Activated CD4-positive, alpha-beta T cell treated with anti-CD3 and anti-CD28 coated beads, Interleukin-2, Interleukin-4, amounts not matched to agents 100 ng/mL and 50 ng/mL, durations not matched to agents 16 hours and 8 hours (primary cell): ENCODE measurements at places on chromosomes 2 and 18.

DNA sequence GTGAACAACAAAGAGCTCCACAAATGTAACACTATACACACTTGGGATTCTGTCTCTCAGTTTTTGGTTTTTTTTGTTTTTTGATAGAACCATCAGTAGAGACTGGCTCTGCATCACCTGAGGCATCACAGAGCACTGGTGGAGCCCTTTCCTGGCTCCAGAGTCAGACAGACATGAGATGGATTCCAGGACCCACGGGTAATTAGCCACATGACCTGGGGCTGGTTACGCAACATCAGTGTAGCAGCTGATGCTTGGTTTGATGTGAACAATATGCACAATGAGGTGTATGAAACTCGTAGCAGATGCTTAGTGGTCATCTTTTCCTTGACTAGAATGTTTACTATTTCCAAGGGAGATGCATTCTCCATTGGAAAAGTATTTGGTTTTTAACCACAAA is 40.7 kb downstream of the CMPK2 start:
- DNase-seq: no peak

DNA sequence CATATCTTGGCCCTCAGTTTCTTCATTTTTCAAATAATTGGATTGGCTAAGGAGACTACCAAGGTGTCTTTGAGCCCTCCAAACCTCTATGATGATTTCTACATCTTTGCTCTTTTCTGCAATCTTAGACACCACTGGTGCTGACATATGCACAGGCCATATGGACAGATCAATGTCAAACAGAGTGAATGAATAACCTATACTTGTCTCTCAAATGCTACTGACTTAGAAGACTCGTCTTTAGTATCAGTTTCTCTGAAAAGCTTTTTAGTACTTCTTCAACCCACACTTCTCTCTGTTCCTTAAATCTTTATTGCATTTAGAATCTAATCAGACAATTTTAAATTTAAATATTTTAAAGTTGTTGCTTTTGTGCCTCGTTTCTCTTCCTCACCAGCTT is 258.2 kb downstream of the LTBP1 start:
- no peak for DNase-seq

GRCh38 chr2:13005761-13006335 is 289.1 kb downstream of the TRIB2 start:
- DNase-seq: no peak

DNA sequence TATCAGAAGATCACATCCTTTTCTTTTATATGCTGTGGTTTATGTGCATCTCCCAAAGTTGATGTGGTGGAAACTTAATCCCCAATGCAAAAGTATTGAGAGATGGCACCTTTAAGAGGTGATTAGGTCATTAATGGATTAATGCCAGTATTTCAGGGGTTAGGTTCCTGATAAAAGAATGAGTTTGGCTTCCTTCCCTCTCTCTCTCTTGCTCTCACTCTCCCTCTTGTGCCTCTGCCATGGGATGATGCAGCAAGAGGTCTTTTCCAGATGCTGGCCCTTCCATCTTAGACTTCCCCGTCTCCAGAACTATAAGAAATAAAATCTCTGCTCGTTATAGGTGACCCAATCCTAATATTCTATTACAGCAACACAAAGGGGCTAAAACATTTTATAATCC is 85.0 kb downstream of the TTC27 start:
- no peak for DNase-seq

- DNase-seq: no peak
Measured at GRCh38 chr2:230335864-230336506, 9.0 kb downstream of the SP140L start.

GRCh38 chr2:181984814-181985631 is 630 bp upstream of the PPP1R1C start:
- no peak for DNase-seq

- DNase-seq: no peak
Measured at GRCh38 chr18:3162181-3162580, 57.6 kb downstream of the MYOM1 start.

DNA sequence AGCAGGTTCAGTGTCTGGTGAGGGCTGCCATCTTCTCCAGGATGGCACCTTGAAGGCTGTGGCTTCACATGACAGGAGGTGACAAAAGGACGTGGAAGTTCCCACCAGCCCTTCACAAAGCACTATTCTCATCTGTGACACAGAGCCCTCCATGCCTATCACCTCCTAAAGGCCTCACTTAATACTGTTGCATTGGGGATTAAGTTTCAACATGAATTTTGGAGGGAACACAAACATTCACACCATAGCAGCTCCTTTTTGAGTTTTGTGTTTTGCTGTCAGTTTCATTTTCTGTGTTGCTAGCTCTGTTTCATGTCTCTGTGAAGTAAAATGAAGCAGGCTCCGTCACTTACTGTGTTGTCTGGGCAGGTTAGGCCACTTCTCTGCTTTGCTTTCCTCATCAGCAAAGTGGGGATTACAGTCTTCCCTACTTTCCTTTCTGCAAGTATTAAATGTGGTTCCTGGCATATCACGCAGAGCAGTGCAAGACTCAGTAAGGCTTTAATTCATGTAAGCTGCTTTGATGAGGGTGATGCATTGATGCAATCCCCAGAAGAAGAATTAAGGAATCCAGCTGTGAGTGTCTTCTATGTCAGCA is 31.6 kb downstream of the LIMS1 start:
- DNase-seq: peak; percentile 38

DNA sequence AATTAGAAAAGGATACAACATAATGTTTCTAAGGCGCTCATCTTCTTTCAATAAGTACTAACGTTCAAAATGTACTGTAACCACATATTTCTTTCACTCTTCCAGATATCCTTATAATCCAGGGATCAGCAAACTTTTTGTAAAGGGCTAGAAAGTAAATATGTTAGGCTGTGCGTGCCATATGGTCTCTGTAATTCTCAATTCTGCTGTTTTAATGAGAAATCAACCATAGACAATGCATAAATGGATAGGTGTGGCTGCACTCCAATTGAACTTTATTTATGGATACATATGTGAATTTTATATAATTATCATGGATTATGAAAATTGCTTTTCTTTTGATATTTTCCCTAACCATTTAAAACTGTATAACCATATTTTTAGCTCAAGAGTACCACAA is 459.4 kb downstream of the EPHA4 start:
- no peak for DNase-seq

DNA sequence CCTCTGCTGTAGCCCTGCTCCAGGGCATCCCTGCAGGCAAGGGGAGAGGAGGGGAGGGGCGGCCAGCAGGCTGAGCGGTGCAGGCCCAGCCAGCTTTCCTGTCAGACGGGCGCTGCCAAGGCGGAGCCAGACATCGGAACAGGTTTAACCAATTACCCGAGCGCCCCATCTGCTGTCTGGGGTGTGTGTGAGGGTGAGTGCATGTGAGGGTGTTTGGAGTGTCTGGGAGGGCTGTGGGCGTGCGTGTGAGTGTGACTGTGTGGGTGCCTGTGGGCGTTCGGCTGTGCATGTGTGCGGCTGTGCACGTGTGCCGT is 20.0 kb downstream of the EMX1 start:
- no peak for DNase-seq

GRCh38 chr2:2902547-2903281 is 474.9 kb downstream of the EIPR1 start:
- no peak for DNase-seq

DNA sequence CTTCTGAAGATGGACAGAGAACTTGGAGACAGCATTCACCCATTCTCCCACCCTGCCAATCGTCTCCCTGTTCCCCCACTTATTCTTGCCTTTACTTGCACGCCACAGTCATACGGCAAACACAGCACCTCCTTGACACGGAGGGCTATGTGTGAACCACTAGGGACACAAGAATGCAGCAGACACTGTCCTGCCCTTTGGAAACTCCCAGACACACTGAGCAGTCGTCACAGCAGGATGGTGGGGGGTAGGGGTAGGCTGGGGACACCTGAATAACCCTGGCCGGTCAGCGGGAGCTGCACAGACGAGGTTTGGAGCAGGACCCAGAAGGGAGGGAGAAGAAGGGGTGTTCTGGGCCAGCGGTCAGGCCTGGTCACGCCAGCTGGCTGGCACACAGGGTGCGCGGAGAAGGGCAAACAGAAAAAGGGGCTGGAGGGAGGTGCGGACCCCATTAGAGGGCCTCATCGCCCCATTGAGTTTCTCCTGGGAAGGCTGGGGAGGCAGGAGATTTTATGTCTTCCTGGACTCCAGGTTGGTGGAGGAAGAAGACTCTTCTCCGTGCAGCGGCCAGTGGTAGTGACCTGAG is 40.0 kb upstream of the FOSL2 start:
- DNase-seq: no peak

DNA sequence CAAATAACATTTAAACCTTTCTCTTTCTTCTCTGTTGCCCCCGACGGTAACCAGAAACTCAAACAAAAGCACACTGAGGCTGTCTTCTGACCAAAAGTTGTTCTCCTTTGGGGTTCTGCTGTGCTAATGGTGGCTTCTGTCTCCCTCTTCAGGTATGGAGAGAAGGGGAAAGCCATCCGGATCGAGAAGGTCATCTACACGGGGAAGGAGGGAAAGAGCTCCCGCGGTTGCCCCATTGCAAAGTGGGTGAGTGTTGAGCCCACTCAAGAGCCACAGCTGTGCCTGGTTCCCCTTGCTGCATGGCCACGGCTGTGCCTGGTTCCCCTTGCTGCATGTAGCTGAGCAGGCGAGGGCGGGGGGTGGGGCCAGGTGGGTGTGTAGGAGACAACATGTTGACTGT is 67.4 kb downstream of the BOLA3 start:
- DNase-seq: no peak
